ENCODE measurements at places on chromosomes 16 and 17. TPM values are rescaled to one million over a fixed set of nuclear protein-coding genes. Genes with fewer than 3 reads are reported as not detected.
A peak's percentile ranks its signal among the peaks of the same experiment; 100 is the strongest.

The MYH8 gene
- total RNA-seq: not detected

The PRR11 gene
- 2.5 TPM for total RNA-seq

The FAM20A gene
- 7.9 TPM for total RNA-seq

The MT3 gene
- total RNA-seq: 8.2 TPM

The KRT40 gene
- total RNA-seq: not detected

The MT4 gene
- total RNA-seq: not detected

The MEIOC gene
- 0.10 TPM for total RNA-seq

The MARVELD3 gene
- not detected for total RNA-seq

The AARS1 gene
- total RNA-seq: 69.7 TPM

The ACOX1 gene
- 57.8 TPM for total RNA-seq

The MYOCD gene
- total RNA-seq: 38.7 TPM

The MEIOB gene
- total RNA-seq: 0.18 TPM

The GDPD1 gene
- 2.0 TPM for total RNA-seq

DNA sequence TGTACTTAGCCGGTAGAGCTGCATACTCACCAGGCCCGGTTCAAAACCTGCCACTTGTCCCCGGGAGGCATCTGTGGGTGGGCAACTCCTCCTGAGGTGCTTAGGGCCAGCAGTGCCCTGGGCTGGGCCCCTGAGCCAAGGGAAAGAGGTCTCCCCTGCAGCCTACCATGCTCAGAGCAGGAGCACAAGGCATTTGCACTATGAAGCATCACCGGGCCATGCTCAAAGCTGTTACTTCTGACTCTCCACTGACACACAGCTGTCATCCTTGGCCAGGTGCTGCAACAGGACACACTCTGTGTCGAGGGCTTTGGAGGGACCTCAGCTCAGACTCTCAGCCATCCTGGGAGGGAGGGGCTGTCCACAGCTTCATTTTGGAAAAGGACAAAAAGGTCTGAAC, 37.2 kb downstream of the SLC38A8 start:
- no peak for DNase-seq

DNA sequence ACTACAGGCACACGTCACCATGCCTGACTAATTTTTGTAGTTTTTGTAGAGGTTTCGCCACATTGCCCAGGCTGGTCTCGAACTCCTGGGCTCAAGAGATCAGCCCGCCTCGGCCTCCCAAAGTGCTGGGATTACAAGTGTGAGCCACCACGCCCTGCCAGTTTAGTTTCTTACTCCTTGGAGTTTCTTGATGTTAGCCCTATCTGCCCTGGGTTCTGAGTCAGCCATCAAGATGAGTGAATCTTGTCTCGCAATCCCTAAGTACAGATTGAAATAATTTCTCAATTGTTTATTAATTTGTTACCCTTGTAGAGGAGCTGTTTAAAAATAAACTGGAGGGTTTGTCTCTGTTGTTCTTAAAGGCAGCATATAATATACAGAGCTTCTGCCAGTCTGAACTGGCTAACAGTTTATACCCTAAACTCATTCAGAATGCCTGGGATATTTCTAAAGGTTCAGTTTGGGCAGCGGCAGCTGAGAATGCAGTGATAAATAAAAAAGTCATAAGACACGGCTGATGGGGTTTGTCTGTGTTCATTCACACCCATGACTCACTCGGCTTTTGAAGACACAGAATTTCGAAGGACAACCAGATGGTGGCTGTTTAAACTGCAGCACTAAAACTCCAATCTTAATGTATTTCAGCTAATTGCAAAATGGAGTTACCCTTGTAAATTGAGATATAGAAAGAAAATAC, 39.6 kb downstream of the GPRC5B start:
- no peak for DNase-seq

DNA sequence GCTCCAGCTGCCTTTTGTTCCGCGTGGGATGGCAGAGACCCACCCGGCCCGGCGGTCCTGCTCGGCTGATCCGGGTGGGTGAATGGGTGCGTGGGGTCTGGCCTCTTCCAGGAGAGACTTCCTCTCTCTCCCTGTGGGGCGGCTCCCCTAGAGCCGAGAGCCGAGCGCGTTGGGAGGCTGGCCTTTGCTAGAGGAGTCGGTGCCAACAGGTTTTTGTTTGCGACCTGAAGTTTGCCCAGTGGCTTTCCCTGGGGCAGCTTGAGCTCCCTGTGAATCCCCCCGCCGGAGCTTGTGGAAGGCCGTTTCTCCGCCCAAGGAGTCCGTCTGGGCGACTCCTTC, 970 bp downstream of the EPN2 start:
- DNase-seq: peak; percentile 54

GRCh38 chr16:4317532-4318450, 1.9 kb downstream of the GLIS2 start:
- peak; percentile 62 for DNase-seq

GRCh38 chr16:1105888-1106620, 10.0 kb upstream of the C1QTNF8 start:
- DNase-seq: peak; percentile 68

- DNase-seq: no peak
These were observed 20.0 kb downstream of the DOC2B start for GRCh38 chr17:161481-161880.

- DNase-seq: no peak
These were observed 17.7 kb downstream of the EFCAB5 start for GRCh38 chr17:29958947-29959657.

DNA sequence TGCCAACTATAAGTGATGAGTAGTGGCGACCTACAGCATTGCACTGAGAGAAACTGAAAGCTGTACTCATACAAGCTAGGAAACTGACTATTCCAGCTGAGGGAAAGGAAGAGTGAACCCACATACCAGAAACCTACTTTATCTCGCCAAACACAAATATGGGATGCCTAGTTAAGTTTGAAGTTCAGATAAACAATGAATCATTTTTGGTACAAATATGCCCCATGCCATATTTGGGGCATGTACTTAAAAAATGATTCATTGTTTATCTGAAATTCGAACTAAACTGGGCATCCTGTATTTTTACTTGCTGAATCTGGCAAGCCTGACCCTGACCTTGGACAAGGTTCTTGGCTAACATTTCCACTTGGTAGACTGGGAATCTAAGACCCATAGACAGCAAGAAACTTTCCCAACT, 527.8 kb upstream of the PSMD7 start:
- no peak for DNase-seq

DNA sequence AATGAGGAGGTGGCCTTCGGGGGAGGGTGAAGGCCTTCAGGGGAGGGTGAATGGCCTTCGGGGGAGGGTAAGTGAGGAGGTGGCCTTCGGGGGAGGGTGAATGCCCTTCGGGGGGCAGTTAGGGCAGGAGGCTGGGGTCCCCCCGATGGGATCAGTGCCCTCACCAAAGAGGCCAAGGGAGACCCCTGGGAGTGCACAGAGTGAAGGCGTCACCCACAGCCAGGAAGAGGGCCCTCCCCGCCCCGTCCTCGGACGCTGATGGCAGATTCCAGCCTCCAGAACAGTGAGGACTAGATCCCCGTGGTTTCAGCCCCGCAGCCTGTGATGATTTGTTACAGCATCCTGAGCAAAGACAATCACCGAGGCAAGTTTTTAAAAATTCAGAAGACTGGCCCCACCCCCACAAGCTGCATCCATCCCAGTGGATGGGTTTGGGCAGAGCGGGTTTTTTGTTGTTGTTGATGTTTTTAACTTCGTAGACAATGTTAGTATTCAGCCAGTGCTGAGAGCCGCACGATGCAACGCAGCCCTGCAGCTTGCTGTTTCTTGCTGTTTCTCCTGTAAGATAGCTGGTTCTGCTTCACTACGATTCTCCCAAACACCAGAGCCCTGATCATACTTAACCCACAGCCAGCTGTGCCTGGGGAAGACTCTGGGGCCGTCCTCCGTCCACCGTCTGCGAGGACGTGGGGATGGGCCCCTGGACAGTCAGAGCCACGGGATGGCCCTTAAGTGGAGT, 40.7 kb upstream of the CBFA2T3 start:
- peak; percentile 10 for DNase-seq

DNA sequence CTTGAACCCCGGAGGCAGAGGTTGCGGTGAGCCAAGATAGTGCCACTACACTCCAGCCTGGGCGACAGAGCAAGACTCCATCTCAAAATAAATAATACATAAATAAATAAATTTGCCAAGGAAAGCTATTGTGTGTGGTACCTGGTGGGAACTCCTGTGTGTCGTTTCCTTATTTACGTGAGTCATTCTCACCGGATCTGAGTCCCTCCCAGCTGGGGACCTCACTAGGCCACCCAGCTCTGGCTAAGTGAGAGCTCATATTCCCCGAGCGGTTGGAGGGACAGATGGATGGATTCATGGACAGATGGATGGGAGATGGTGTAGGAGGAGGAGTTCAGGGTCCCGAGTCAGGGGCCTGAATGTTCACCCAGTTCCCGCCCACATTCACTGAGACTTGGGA, 22.9 kb upstream of the C1QL1 start:
- DNase-seq: no peak

DNA sequence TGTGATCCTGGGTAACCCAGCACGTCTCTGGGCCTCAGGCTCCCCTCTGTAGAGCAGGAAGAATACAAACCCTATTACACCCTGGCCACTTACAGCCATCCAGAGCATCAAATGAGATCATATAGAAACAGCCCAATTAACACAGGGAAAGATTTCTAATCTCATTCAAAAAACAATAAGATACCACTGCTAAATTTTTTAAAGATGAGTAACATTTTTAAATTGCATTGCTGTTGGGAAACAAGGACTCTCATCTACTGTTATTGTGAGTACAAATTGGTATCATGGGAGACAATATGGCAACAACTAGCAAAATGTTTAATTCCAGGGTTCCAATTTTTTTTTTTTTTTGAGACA, 41.1 kb downstream of the SRL start:
- no peak for DNase-seq

- peak; percentile 93 for DNase-seq
These were observed at the start of gene LMF1 for GRCh38 chr16:970766-971581. LMF1 (minus strand) TSS chr16:970984; CDS start chr16:970980, 4 bp downstream.

DNA sequence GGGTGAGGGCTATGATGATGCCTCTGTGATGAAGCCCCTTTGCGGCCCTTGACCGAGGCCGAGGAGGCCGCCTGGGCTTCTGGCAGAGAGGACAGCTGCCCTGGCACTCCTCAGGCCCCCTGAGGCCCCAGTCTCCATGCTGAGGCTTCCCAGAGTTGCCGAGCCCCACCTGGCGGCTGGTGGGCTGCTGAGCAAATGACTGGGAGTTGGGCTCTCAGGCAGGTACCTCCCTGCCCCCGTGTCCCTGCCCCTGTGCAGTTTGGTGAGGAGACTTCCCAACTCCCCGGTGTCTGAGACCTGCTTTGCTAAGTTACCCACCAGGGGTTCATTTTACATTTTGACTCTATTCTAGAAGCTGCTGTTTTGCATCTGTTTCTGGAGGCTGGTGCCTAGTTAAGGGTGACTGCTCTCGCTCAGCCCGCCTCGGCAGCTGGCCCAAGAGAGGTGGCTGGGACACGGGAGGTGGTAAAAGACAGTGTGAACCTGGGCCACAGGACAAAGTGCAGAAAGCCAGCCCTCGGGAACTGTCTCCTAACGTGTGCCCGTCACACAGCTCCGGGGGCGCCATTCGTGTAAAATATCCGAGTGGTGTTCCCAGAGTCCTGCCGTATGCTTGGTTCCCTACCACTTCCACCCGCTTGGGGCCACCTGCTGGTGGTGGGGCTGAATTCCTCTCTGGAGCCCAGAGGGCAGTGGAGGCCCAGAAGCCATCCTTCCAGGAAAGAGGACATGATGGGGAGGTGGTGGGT, 134.5 kb downstream of the RAB11FIP4 start:
- DNase-seq: no peak

DNA sequence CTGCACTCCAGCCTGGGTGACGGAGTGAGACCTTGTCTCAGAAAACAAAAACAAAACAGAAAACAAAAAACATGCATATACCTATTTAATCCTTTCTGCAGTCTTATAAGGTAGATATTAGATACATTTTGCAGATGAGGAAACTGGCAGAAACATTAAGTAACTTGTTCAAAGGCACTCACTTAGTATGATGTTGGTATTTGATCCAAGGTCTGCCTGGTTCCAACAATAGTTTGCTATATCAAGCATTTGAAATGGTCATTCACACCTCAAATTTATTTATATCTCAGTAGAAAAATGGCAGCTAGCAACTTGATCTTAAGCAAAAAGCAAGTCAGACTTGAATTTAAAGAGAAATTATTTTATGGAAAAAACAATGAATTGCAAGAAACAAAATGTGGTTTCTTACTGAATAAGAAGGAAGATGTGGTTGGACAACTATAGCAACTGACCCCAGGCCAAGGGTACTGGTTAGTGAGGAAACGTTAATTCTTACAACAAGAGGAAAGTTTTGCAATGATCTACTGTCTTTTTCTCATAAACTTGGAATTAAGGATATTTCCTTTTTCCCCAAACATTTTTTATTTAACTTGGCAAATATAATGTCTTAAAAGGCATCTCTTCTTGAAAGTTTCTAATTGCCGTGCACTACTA, 19.7 kb downstream of the DHRS7B start:
- no peak for DNase-seq

GRCh38 chr16:57592591-57593003, 35.8 kb upstream of the ADGRG1 start:
- no peak for DNase-seq

DNA sequence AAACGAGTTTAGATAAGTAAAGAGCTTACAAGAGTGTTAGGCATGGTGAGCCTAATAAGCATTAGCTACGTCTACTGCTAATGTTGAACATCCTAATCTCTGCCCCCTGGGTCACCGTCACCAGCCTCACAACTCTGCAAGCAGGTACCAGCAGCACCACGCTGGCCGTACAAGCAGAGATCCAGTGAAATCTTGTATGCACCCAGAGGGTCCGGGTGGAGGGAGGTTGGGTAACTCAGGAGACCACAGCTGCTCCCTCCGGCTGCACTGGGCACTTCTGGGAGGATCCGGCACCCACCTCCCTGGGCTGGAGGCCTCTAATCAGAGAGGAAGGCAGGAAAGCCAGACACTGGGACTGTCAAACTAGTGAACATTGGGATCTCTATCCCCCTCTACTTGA, 8.4 kb upstream of the OR1F1 start:
- DNase-seq: no peak

DNA sequence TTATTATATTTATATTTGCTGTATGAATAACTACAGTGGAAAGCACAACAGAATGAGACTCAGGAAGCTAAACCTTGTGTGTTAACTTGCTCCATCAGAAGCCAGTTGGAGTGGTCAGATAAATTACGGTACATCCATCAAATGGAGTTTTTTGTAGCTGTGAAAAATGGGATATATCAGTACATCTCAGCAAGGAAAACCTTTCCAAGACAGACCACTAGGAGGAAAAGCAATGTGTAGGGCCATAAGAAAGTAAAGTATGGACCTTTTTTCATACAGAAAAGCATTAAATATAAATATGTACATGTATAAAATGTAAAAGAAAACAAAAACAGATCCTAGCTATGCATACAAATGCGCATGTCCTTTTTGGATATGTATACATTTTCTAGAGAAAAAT, 403.8 kb upstream of the CDH11 start:
- DNase-seq: no peak

- DNase-seq: no peak
These were observed 28.8 kb downstream of the MSI2 start for GRCh38 chr17:57284984-57285646.
